ENCODE measurements at places on chromosomes 16 and 17.

DNA sequence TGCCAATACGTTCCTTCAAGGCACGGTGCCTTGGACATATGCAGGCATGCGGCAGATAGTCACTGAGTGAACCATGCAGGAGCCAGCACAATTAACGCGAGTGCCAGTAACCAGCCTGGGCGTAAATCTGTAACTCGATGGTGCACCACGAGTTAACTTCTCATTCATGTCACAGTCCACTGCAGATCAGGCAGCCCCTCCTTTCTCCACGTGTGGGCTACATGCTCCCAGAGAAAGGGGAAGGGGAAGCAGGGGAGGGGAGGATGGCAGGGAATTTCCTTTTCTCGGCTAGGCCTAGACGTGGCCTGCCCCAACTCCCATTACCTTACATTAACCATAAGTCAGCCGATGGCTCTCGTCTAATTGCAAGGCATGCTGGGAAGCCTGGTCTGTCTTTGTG, 287.9 kb downstream of the CPPED1 start:
- no peak for DNase-seq

- no peak for DNase-seq
Measured at GRCh38 chr17:45753645-45754225, 30.4 kb upstream of the CRHR1 start.

DNA sequence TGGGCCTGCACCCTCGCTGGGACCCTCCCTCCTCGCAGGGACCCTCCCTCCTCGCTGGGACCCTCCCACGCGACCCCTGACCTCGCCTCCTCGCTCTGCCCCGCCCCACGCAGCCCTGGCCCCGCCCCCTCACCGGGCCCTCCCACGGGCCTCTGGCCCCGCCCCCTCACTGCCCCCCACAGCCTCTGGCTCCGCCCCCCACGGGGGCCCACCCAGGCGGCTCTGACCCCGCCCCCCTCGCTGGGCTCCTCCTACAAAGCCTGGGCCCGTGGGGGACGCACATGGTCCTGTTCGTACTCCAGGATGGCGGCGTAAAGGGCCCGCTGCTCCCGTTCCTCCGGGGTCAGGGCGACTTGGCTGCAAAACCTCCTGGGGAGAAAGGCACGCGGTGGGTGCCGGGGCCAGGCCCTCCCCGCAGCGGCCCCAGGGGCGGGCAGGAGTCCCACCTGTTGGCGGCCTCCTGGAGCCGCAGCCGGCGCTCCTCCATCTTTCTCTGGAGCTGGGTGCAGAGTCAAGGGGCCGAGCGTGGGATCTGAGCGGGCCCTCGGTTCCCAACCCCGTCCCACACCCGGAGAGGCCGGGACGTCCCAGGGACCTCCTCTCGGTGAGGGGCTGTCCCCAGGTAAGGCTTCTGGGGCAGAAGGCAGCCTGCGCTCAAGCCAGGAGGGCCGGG, 9.0 kb downstream of the VPS9D1 start:
- DNase-seq = peak; percentile 99

DNA sequence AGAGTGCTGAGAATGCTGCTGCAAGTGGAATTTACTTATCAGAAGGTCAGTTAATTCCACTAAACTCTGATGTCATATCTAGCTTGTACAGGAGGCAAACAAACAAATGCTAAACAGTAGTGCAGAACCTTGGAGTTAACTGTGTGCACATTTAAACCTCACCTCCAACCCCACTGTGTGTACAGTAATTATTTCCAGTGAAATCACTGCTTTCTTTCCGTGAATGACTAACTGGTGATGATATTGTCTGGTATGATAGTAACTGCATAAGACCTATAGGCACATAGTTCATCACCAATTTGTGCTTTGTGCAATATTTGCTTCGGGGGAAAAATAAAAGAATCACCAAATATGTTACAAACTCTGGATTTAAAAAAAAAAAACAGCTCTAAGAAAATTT, 492.5 kb upstream of the HSBP1 start:
- DNase-seq = no peak

GRCh38 chr16:27549464-27549745, 308 bp downstream of the GTF3C1 start:
- DNase-seq = no peak
